Uterus (tissue), 4 donors: ENCODE measurements at places on chromosomes 2 and 18. TPM values are rescaled to one million over a fixed set of nuclear protein-coding genes. Genes with fewer than 3 reads are reported as not detected.
A peak's percentile ranks its signal among the peaks of the same experiment; 100 is the strongest.

DNA sequence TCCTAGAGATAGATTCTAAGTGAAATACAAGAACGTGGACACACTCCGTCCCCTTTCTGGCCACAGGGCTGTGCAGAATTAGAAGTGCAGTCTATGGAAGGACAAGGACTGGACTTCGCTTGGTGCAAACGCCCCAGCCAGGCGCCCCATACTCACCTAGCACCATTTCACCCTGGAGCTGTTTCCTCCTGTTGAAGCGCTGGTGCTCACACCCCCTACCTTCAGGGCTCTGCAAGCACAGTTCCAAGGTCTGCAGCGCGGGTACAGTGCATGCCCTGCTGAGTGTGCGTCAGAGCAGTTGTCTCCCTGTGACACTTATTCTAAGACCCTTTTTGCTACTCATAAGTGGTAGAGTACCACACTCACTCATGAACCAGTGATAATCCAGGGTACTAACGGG is 3.0 kb downstream of the HPCAL1 start:
- H3K36me3 ChIP-seq: no peaks in the 10 kb centered on the region
- no peak for DNase-seq

CBLN2 gene
- not detected for total RNA-seq

- H3K27ac ChIP-seq: no peak overlapping the region
- no peaks in the 10 kb centered on the region for H3K27me3 ChIP-seq
- peak; percentile 49 for DNase-seq
- H3K4me3 ChIP-seq: no peak overlapping the region
Measured at GRCh38 chr2:236512902-236513435, 56.7 kb upstream of the ACKR3 start.

GRCh38 chr2:1047485-1047884 is 96.8 kb downstream of the SNTG2 start:
- DNase-seq: no peak
- H3K4me3 ChIP-seq: no peak overlapping the region
- H3K36me3 ChIP-seq: no peaks in the 10 kb centered on the region
